ENCODE measurements at places on chromosomes 3 and 15.

- DNase-seq: peak; percentile 90
These were observed 476.0 kb upstream of the TBL1XR1 start for GRCh38 chr3:177673112-177673914.

DNA sequence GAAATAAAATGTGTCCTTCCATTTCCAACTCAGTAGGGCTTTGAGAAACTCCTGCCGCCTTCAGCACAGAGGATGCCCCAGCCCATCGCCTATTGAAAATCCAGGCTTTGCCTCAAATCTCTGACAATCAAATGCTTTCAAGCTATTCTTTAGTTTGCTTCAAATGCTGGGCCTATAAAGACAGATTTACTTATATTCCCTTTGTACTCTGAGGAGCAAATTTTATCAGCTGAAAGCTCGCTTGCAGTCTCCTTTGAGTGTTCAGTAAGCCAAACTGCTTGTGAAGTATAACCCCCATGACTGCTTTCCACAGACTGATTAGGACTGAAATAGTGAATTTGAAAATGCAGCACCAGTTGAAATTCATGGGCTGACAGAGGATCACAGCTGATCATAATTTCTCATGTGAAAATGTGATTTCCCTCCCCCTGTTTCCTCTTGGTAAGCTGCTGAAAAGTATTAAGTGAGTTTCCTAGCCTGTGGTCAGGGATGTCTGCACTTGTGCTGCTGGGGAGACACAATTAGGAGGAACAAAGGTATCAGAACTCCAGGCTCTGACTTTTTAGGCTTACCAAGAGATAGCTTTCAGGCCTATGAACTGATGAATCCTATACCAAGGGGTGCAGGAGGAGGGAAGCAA is 563.4 kb upstream of the TGFBR2 start:
- DNase-seq: no peak

DNA sequence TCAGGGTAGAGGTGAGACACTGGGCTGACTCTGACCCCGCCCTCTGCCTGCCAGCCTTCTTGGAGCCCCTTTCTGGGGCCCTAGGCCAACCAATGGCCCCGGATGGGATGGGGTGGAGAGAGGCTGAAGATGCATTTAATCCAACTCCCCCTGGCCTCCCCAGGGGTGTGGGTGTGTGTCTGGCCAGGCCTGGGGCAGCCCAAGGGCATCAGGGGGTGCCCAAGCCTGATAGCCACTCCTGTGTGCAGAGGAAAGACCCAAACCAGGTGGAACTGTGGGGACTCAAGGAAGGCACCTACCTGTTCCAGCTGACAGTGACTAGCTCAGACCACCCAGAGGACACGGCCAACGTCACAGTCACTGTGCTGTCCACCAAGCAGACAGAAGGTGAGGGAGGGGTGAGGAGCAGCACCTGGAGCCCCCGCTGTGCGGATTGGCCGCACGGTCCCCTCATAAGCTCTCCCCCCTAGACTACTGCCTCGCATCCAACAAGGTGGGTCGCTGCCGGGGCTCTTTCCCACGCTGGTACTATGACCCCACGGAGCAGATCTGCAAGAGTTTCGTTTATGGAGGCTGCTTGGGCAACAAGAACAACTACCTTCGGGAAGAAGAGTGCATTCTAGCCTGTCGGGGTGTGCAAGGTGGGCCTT is 9.5 kb downstream of the SPINT1 start:
- DNase-seq: no peak

- peak; percentile 24 for DNase-seq
These were observed 4.2 kb downstream of the UBAP1L start for GRCh38 chr15:65110676-65111292.

DNA sequence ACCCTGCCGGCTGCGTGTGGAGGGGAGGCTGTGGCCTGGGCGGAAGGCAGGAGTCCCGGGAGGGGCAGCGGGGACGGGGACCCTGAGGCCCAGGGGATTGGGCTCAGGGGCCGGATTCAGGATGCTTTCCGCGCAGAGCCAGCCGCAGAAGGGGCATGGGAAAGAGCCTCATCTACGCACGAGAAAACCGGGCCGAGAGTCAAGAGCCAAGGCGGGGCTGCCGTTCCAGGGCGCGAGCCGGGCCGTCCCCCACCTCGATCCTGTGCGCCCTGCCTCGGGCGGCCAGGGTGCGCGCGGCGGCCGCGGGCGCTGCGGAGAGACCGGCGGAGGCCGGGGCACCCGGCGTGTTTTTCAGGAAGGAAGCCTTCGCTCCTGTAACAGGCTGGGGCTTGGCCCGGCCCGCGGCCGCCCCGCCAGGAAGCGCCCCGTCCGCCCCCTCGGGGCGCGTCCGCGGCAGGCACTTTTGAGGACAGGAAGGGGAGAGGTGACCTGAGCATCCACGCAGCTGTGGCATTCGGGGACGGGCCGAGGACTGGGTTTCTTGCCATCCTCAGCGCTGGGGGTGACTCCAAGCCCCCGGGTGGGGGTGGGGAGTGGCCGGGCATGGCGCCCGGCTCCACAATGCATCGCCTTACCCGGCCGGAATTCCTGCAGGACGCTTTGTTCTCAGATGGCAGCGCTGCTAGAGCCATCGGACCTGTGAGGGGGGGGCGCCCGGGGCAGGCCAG is 62.3 kb upstream of the GATA2 start:
- DNase-seq: no peak

- DNase-seq: no peak
These were observed 257.7 kb downstream of the DIPK2A start for GRCh38 chr3:144229330-144229729.

GRCh38 chr3:458124-458523 is 261.6 kb downstream of the CHL1 start:
- no peak for DNase-seq

- DNase-seq: peak; percentile 38
These were observed 57.8 kb upstream of the ACTC1 start for GRCh38 chr15:34853001-34853758.

DNA sequence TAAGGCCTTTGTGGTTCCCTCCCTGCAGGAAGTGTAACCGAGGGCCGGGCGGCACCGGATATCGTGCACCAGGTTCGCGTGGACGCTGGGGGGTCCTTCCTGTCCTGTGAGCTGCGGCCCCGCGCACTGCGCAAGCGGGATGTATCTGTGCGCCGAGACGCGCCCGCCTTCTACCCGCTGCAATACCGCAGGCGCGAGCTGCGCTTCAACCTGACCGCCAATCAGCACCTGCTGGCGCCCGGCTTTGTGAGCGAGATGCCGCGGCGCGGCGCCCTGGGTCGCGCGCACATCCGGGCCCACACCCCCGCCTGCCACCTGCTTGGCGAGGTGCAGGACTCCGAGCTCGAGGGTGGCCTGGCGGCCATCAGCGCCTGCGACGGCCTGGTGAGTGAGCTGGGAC is 35.9 kb downstream of the SAXO2 start:
- DNase-seq: no peak

- DNase-seq: peak; percentile 33
These were observed 52.8 kb downstream of the FAM43A start for GRCh38 chr3:194738254-194739093.

DNA sequence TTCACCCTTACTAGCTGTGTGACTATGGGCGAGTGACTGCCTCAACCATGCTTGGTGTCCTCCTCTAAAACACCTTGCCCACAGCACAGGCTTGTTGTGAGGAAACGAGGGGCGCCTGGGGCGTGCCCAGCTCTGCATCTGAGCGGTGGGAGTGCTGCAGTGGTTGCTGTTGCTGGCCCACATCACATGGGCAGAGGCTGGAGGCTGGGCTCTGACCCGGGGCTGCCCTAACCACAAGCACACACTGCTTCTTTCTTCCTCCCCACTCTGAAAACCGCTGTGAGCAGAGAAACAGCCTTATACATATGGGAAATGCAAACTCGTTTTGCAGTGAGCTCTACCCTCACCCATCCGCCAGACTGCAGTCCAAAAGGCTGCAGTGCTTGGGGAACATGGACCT is 74.8 kb upstream of the RPL32 start:
- DNase-seq: no peak

All from fibroblast of skin of abdomen (primary cell).